ENCODE measurements at places on chromosomes 5 and 9.

GRCh38 chr5:76838481-76839261, 11.1 kb upstream of the S100Z start:
- DNase-seq = no peak

DNA sequence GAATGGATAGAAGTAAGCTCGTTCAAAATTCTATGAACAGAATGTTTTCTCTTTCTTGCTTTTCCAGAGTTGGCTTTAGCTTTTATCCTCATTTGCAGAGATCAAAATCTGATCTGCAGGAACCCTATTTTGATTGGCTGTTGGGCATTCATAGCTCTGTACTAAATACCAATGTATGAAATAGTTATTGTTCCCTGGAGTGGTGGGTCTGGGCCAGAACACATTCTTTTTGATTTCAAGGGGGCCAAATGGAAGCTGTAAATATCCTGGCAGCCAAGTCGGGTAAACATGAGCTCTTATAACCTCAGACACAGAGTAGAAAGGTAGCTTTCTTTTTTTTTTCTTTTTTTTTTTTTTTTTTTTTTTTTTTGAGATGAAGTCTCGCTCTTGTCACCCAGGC, 241.5 kb downstream of the PDZD2 start:
- DNase-seq = no peak

DNA sequence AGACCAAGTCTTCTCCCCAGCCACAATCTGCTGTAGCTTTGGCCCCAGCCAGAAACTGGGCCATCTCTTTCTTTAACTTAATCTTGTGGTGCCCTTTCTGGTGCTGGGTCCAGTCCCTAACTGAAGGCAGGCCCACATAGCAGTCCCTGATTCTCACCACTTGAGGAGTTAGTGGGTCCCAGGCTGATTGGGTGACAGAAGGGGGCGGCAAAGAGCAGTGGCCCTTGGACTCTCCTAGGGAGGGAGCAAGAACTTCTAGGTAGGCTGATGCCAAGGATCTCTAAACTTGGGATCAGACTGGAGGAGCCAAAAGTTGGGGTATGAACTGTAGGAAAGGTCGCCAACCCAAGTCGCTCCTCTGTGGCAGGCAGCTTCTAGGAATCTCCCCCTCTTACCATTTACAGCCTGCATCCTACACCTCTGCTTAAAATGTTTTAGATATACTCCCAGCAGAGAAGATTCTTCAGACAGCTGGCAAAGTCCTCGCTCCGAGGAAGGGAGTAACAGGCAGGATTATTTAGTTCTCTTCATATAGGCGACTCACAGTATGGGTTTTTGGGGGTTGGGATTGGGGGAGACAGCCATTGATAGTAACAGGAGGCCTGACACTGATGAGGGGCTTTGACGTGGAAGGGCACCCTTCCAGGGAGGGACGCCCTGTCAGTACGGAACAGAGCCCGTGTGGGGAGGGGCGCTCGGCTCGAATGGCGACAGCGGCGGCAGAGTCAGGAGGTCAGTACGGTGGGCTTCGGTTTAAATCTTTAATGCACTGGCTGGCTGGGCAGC, 2.0 kb upstream of the CCL27 start:
- peak; percentile 88 for DNase-seq

DNA sequence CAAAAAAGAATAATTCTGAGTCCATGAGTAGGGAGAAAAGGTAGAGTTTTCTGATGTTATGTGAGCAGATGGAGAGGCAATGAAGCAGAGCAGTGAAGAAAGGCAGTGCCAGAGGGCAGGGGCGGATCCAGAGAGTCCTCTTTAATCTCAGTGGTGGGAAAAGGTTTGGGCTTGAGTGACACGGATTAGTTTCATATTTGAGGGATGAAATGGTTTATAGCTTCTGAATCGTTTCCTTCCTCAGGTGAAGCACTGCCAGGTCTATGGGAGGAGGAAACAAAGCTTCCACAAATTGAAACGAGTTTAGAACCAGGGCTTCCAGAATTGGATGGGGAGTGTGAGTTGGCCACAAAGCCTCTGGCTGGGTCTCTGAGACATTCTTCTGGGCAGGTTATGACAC, 517.0 kb upstream of the PAPPA start:
- DNase-seq = no peak

GRCh38 chr9:72773570-72773969, 179.3 kb downstream of the ALDH1A1 start:
- DNase-seq = no peak

DNA sequence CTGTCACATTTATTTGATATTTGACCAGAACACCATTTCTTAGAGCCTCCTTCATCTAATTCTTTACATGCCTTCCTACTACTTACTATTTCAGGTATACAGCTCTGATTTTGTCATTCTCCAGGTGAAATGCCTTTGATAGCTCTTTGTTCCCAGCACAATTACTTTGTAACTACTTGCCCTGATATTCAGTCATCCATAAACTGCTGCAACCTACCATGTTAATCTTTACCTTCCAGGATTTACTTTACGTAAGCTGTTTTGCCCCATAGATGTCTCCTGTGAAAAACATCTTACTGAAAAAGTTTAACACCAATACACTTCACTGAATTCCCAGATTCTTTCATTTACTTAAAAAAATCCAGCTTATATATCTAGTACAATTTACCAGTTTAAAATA, 443.8 kb upstream of the CYLC2 start:
- DNase-seq = no peak
